ENCODE measurements at places on chromosomes 6 and 20. TPM values are rescaled to one million over a fixed set of nuclear protein-coding genes. Genes with fewer than 3 reads are reported as not detected.

Gene SLC22A7
- 1.2 TPM for polyA plus RNA-seq

DNA sequence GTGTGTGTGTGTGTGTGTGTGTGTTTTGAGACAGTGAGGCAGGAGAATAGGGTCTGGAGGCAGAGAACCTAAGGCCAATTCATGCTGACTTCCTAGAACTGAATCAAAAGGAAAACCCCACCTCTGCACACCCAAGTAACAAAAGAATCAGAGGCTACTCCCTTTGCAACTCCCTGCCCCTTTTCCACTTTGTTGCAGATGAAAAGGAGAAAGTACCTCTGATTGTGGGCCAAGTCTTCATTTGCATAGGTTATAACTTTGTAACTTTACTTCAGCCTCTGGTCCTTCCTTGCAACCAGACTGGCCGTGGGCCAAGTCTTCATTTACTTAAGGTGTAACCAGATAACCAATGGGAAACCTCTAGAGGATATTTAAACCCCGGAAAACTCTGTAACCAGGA, 168.8 kb downstream of the EYA2 start:
- DNase-seq: peak; percentile 49

DNA sequence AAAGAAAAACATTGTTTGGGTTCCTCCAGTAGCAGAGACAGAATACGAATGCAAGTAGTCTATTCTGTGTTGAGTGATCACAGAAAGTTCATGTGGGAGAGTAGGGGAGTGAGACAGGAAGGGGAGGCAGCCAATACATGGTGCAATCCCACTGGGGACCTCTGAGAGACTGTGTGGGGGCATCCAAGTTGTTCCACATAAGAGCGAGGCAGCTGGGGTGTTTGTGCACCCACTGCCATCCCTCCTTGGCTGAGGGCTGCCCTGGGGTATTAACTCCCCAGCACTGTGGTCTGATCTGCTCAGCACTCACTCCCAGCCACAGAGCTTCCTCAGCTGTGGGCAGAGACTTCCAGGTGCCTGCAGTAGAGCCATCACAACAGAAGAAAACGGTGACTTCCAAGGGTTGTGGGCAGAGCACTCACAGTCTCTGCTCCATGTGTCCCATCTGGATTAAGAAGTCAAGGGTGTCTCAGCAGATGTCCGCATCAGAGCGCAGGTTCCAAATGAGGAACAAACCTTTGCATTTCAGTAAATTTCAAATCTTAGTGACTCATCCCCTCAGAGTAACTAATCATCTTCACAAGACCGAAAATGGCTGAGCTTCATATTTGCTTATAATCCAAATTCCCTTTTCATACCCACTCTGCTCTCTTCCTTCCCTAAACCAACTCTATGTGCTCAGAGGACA, 101.9 kb upstream of the NAA20 start:
- no peak for DNase-seq

GRCh38 chr6:42505385-42505718, 53.6 kb upstream of the TRERF1 start:
- no peak for DNase-seq

Gene RALGAPB
- 28.1 TPM for polyA plus RNA-seq

Gene TBXT
- 0.04 TPM for polyA plus RNA-seq

DNA sequence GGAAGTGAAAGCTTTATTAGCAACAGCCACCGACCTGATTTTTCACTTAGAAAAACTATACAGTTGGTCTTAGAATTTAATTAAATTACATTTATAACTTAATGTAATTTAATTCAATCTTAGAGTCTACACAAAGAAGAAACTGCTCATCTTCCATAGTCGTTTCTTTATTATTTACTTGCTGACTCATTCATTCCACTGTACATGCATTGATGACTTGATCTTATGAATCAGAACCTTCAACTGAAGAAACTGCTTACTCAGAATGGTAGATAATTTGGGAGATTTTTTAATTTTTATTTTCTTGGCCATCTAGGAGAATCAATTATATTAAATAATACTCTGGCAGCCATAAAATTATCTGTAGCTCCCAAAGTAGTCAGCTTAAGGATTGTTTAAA, 1021.6 kb upstream of the FLRT3 start:
- no peak for DNase-seq

DNA sequence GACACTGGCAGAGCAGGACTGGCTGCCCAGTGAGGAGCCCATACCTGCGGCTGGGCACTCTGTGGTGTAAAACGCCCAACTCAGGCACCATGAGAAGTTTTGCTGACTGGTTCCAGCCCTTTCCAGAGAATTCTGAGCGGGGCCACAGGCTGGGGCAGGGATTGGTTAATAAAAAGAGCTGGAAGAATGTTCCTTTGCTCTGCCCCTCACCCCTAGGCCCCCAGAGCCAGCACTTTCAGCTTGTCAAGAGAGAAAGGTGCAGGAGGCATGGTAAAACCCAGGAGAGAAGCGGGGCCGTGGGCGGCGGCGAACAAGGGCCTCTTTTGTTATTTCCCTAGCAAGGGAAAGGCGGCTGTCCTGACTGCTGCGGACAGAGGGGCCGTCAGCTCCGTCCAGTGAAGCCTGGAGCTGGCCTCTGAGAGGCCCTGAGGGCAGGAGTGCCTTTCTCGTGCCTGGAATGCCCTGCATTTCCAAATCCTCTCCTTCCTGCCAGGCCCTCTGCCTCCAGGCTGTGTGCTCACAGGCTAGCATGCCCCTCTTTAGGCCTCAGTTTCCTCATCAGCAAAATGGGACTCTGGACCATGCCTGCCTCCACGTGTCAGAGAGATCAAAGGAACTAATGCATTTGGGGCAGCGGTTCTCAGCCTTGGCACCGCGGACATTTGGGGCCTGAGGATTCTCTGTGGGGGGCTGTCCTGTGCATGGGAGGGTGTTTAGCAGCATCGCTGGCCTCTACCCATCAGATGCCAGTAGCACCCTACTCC, 12.9 kb downstream of the SLC13A3 start:
- DNase-seq: no peak

Gene PLEKHG1
- 7.2 TPM for polyA plus RNA-seq
